ENCODE measurements at places on chromosomes 5 and 9.

DNA sequence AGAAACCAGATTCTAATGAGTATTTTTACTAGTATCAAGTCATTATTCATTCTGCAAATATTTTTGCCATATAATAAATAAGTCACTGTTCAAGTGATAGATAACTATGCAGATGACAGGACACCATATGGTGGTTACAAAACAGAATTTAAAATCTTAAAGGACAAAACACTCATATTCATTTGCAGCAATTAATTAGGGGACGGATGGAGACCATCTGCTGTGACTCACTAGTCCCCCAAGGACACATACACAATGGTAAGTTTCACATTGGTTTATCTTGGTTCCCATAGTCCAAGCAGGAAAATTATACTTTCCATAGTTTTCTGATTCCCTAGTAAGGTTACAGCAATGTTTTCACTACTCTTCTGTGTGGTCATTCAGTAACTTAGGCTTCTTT, 28.4 kb upstream of the SPATA31C2 start:
- no peak for DNase-seq

- DNase-seq = no peak
Observed at GRCh38 chr5:144013816-144014215, 156.6 kb downstream of the YIPF5 start.

DNA sequence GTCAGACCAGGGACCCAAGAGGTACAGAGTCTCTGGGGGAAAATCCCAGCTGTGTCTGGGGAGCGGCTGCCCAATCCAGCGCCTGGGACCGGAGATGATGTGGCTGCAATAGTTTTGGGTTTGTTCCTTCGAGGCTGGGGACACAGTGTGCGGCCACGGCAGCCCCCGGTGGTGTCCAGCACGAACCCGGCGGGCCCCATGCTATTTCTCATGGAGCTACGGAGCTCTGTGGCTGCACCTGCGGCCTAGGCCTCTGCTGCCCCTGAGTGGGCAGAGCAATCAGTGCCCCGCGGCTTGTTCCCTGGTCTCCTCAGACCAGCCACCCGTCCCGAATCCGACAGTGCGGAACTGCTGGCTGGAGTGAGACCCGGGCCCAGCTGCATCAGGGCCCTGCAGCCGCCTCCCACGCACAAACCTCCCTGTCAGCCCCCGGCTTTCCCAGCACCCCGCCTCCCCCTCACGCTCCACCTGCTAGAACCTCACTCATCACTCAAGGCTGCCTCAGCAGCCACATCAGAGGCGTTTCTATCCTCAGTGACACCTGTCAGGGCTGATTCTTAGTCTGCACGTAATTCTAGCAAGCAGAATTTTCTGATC, 29.0 kb downstream of the SARDH start:
- peak; percentile 94 for DNase-seq

DNA sequence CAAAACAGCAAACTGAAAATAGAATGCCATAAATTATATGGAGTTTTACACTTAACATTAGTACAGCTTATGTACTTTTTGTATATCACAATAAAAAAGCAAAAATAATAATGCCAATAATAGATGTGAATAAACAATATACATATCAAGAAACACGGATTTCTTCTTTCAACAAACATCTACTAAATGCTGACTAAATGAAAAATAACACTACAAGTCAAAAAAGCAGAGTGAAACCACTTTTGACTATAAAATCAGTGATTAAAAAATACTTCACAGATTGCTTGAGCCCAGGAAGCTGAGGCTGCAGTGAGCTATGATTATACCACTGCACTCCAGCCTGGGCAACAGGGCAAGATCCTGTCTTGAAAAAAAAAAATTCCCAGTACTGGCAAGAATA, 32.2 kb downstream of the FANCC start:
- no peak for DNase-seq

DNA sequence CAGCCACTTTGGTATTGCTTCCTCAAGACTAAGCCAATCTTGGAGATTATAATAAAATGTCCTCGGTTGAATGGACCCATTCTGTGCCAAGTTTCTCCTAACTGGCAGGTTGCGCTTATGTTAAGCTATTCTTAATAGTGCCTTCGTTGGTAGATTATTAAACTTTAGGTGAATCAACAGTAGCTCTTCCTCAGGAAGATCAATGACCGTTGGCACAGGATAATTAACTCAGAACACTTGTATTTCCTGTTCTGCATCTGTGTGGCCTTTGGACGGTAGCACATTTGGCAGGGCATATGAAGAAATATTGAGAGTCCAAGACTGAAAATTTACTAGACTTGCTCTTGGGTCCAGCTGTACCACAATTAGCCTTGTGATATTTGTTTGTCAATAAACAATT, 402.9 kb downstream of the MLLT3 start:
- no peak for DNase-seq

DNA sequence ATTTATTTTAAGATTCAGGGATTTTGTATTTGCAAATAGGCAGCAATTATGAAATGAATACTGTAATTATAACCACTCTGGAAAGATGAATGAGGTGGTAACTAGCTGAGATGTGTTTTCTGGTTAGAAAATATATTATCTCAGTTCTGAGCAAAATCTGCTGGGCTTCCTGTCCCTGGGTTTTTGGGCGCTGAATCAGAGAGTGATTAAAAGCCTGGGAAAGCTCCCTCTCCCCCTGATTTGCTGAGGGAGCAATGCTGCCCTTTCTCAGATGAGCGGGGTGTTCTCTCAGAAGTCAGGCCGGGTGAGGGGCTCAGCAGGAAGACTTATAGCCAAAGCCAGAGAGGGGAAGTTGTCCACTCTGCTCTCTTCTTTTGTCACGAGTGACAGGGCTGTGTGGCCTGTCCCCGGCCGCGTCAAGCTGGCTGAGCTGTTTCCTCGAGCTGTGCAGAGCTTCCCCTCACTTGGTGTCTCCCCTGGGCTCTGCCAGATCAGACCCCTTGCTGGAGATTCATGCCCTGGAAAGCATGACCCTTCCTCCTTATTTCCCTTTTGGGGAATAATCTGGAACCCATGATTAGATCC, 39.8 kb upstream of the PITX1 start:
- DNase-seq = no peak

GRCh38 chr9:87810679-87811178, 71.9 kb upstream of the SPATA31E1 start:
- DNase-seq = no peak

GRCh38 chr5:132425009-132425937, 55.8 kb downstream of the SLC22A5 start:
- DNase-seq = no peak

- no peak for DNase-seq
Observed at GRCh38 chr9:114811301-114811700, 5.5 kb upstream of the TNFSF15 start.

GRCh38 chr5:65252977-65253376, 228.7 kb downstream of the ADAMTS6 start:
- DNase-seq = no peak

DNA sequence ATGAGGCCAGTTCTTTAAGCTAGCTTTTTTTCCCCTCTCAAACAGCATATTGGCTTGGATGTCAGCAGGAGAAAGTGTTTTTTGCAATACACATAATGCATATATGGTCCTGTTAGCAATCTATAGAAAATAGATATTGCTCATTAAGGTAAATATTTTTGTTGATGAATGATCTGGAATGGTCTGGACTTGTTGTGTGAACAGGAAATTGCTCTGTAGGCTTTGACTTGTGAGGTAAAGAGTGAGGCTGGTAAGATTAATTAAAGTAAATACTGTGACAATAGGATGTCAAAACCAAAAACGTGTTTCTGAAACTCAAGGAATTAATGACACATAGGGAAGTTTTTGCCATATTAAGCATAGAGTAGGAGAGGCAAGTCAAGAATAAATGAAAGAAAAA, 176.0 kb downstream of the TRIO start:
- DNase-seq = no peak

GRCh38 chr5:179716286-179716685, 16.3 kb upstream of the MAML1 start:
- DNase-seq = no peak

GRCh38 chr5:32096891-32097595, 77.1 kb downstream of the GOLPH3 start:
- peak; percentile 79 for DNase-seq

- no peak for DNase-seq
Observed at GRCh38 chr5:123756318-123756665, 244.3 kb downstream of the CSNK1G3 start.

GRCh38 chr9:93129286-93129685, 4.8 kb downstream of the NINJ1 start:
- no peak for DNase-seq

DNA sequence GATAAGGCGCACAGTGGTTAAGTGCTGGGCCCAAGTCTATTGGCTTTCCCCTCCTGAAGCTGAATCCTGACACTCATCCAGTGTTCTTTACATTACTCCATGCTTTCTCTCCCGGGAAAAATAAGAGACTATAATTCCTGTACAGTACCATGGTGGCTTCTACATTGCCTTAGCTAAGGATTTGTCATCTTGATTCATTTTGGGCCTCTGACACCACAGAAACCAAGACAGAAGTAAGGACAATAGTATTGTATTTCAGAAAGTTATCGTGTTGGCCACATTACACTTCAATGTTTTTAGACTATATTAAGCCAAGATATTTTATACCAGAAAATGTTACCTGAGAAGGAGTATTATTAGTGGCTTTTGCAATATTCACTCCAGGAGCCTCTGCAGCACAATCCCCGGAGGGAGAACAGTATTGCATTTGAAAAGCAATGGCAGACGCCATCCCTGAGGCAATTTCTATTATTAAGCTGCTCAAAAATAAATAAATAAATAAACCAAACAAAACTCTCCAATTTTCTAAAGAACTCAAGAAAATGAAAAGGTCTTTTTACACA, 267.9 kb downstream of the ENC1 start:
- DNase-seq = no peak

GRCh38 chr5:111741278-111741677, 15.7 kb downstream of the NREP start:
- no peak for DNase-seq

DNA sequence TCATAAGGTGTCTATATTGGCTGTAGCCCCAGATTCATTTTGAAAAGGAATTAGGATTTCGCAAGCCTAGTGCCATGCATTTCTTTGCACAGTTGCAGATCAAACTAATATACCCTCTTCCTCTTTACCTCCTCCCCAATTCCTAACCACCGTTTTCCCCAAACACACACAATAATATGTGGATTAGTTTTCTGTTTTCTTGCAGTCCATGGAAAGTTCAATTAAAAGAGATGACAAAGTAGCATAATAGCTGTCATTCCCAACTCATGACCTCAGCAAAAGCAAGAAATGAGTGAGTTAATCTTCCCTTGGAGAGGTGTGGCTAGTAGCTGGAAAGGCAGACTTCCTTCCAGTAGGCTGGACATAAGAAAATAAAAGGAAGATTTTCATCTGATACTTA, 349.1 kb downstream of the TMEM232 start:
- DNase-seq = no peak

- no peak for DNase-seq
Observed at GRCh38 chr5:83919071-83920041, 198.7 kb upstream of the HAPLN1 start.

GRCh38 chr5:178801021-178801420, 58.7 kb upstream of the ZNF354B start:
- no peak for DNase-seq

DNA sequence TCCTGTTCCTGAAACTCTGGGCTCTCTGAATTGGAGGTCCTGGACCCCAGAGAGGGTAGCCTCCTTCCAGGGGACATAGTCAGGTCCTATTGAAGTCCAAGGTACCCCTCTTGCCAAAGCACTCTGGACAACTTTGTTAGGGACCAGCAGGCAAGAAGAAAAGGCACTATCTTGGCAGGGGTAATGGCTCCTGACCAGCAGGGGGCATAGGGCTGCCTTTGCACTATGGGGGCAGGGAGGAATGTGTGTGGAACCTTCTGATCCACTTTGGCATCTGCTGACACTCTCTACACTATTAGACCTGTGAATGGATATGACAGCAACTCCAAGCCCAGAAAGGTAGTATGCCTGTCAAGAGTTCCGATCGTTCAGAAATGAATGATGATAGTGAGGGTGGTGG, 179.0 kb upstream of the CD180 start:
- DNase-seq = peak; percentile 11

- DNase-seq = no peak
Observed at GRCh38 chr5:100890461-100891008, 12.5 kb downstream of the ST8SIA4 start.

DNA sequence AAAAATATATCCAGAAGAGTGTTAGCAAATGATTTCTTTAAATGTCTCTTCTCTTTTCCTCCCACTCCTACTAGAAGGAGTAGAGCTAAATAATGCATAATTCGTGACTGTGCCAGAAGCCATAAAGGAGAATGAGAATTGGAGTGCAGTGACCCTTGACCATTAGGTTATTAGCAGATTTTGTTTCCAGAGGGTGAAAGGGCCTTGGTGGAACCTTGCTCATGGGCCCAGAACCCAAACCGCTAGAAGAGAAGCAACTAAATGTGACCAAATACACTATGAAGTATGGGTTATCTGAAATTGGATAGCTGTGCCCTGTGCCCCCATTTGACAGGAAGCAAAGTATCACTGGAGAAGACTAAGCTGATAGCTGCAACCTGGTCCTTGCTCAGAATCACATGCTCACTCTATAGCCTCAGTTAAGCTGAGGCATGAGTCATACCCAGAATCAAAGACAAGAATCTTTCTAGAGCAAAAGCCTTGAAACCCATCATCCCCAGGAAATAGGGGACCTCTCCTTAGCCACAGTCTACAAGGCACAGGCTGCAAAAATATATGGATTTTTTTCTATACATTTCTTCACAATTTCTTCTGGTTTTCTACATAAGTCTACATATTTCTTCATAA, 36.3 kb downstream of the CAPSL start:
- DNase-seq = no peak

- DNase-seq = no peak
Observed at GRCh38 chr9:98303633-98304125, 48.2 kb upstream of the TBC1D2 start.

DNA sequence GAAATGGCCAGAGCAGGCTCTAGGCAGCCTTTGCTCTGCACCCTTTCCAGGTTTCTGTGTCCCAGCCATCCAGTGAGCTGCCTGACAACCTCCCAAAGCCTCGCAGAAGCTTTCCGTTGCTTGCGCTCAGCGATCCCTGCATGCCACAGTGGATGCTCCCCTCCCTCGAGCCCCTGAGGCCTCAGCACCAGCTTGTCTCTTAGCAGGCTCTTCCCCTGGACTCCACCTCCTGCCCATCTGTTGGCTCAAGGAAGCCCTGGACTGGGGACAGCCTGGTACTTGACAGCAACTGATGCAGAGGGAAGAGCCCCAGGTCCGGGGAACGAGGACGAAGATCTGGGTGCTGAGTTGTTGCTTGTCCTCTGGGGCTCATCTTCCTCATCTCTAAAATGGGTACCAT, 23.2 kb downstream of the TSPAN17 start:
- DNase-seq = peak; percentile 74

GRCh38 chr5:175461370-175461769, 17.0 kb upstream of the SFXN1 start:
- no peak for DNase-seq

Data from WERI-Rb-1 (cell line).